ENCODE measurements at places on chromosomes 3 and 15. TPM values are rescaled to one million over a fixed set of nuclear protein-coding genes. Genes with fewer than 3 reads are reported as not detected.
A peak's percentile ranks its signal among the peaks of the same experiment; 100 is the strongest.

DNA sequence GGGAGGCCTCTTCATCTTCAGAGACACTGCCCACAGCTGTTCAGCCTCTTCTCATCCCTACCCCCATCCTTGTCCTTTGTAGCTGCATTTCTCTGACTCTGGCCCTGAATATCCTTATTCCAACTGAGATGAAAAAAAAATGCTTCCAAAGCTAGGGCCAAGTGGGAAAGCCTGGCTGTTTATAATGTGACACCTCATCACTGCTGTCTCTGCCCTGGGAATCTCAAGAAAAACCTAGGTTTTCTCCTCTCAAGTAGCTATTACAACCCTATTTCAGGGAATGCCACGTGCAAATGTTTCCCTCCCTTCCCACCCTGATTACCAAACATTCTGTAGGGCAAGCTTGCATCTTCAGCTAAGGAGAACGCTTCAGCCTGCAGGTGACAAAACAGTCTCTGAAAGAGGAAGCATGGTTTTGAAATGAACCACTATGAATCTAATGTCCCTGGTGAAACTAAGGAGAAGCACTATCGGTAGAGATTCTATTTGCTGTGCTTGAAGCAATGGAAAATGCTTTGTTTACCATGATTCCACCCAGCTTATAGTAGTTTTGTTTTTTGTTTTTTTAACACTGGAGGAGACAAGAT is 65.4 kb downstream of the USF3 start:
- H3K4me1 ChIP-seq, result peaks cover 75% of the 10 kb centered on the region
- H3K27me3 ChIP-seq, result 0 out of 3 replicates have a peak, but pooled peaks cover 9% of the 10 kb centered on the region
- no peak for DNase-seq
- H3K36me3 ChIP-seq, result no peaks in the 10 kb centered on the region
- H3K27ac ChIP-seq, result no peak overlapping the region
- peak overlapping the region; percentile 55 for H3K4me3 ChIP-seq

GRCh38 chr3:179929091-179929529 is 107.6 kb downstream of the PEX5L start:
- no peaks in the 10 kb centered on the region for H3K4me1 ChIP-seq
- DNase-seq, result peak; percentile 35
- H3K36me3 ChIP-seq, result no peaks in the 10 kb centered on the region
- no peak overlapping the region for H3K27ac ChIP-seq
- H3K27me3 ChIP-seq, result no peaks in the 10 kb centered on the region

- no peak overlapping the region for H3K27ac ChIP-seq
- no peaks in the 10 kb centered on the region for H3K4me1 ChIP-seq
- no peaks in the 10 kb centered on the region for H3K27me3 ChIP-seq
- no peak overlapping the region for H3K4me3 ChIP-seq
Measured at GRCh38 chr3:108376026-108376425, 79.7 kb downstream of the HHLA2 start.

- H3K27me3 ChIP-seq, result no peaks in the 10 kb centered on the region
- H3K27ac ChIP-seq, result no peak overlapping the region
- H3K4me1 ChIP-seq, result peaks cover 9% of the 10 kb centered on the region
Measured at GRCh38 chr3:126916546-126916945, 66.4 kb upstream of the PLXNA1 start.

GRCh38 chr3:123083383-123084124 is 16.7 kb downstream of the PDIA5 start:
- H3K36me3 ChIP-seq, result no peaks in the 10 kb centered on the region
- H3K4me1 ChIP-seq, result peaks cover 84% of the 10 kb centered on the region
- H3K27ac ChIP-seq, result peak overlapping the region; percentile 83
- H3K4me3 ChIP-seq, result no peak overlapping the region

- H3K27ac ChIP-seq, result no peak overlapping the region
- DNase-seq, result no peak
- peaks cover 68% of the 10 kb centered on the region for H3K4me1 ChIP-seq
Measured at GRCh38 chr3:190305406-190305805, 16.8 kb downstream of the CLDN1 start.

GRCh38 chr15:84962955-84963354 is 18.7 kb upstream of the PDE8A start:
- no peak overlapping the region for H3K27ac ChIP-seq
- no peaks in the 10 kb centered on the region for H3K27me3 ChIP-seq
- no peak overlapping the region for H3K4me3 ChIP-seq

- no peaks in the 10 kb centered on the region for H3K27me3 ChIP-seq
- H3K36me3 ChIP-seq, result peaks cover 91% of the 10 kb centered on the region
- H3K4me3 ChIP-seq, result no peak overlapping the region
- no peak overlapping the region for H3K27ac ChIP-seq
Measured at GRCh38 chr15:42728560-42728959, 8.4 kb downstream of the CDAN1 start.

DNA sequence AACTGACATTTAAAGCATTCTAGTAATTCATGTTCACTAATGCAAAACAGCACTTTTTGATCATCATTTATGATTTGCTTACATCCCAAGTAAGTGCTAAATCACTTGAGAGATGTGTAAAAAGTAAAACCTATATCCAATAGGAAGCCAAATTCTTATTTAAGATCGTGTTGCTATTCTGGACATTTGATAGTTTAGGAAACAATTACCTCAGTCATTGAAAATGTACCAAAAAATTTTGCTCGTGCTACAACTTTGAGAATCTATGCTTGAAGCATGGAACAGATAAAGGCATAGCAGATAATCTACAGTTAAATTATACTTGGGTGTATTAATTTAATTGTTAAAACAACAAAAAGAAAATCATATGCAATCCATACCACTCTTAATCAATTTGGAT is 571.6 kb upstream of the NR2F2 start:
- no peaks in the 10 kb centered on the region for H3K36me3 ChIP-seq
- no peak overlapping the region for H3K4me3 ChIP-seq
- no peaks in the 10 kb centered on the region for H3K27me3 ChIP-seq
- no peak for DNase-seq
- no peaks in the 10 kb centered on the region for H3K4me1 ChIP-seq
- H3K27ac ChIP-seq, result no peak overlapping the region

GRCh38 chr3:100075851-100076730 is 38.2 kb downstream of the FILIP1L start:
- no peaks in the 10 kb centered on the region for H3K36me3 ChIP-seq
- no peaks in the 10 kb centered on the region for H3K27me3 ChIP-seq
- peak overlapping the region; percentile 97 for H3K27ac ChIP-seq
- H3K4me1 ChIP-seq, result peaks cover 88% of the 10 kb centered on the region

DNA sequence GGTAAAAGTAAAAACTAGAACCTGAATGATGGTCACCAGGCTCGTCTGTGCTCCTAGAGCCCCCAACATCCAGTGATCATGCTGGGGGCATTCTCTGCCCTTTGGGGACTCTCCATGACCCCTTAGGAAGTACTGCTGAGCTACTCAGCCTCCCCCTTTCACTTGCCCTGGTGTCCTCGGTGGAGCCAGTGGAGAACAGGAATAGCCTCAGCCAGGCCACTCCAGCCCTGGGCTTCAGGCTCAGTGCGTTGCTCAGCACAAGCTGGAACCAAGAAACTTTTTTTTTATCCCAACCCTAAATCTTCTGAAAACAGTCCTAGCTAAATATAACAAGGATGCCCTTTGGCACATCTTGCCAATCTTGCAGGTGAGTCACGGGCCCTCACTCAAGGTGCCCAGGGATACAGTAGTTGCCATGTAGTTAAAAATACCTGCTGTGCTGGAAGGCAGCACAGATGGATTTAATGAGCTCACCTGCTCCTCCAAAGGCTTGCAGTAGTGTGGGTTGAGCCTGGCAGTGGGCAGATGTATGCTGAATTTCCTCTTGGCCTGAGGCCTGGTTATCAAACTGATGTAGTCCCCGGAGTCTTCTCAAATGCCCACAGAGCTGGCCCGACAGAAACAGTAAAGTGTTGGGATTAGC is 46.9 kb upstream of the TMEM158 start:
- H3K4me3 ChIP-seq, result no peak overlapping the region
- H3K36me3 ChIP-seq, result no peaks in the 10 kb centered on the region
- H3K27me3 ChIP-seq, result no peaks in the 10 kb centered on the region
- no peaks in the 10 kb centered on the region for H3K4me1 ChIP-seq
- H3K27ac ChIP-seq, result no peak overlapping the region
- no peak for DNase-seq

DNA sequence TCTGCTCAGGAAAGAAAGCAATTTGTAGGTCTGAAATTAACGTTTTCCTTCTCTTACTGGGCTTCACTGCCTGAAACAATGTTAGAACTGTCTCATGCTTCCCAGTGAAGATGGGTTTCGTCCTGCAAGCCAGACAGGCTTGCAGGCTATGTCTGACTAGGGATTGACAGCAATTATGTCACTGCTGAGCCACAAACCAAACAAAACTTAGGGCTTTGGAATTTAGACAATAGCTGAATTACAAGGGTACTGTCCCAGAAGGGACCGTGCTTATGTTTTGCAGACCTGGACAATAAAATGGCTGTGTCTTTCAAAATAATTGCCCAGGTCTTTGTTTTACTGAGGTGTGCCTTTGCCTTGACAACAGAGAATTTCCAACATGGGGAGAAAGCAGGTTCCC is 46.3 kb upstream of the CCDC80 start:
- no peaks in the 10 kb centered on the region for H3K27me3 ChIP-seq
- no peak overlapping the region for H3K27ac ChIP-seq
- H3K36me3 ChIP-seq, result no peaks in the 10 kb centered on the region

- no peak overlapping the region for H3K27ac ChIP-seq
- DNase-seq, result no peak
- no peak overlapping the region for H3K4me3 ChIP-seq
- peaks cover 45% of the 10 kb centered on the region for H3K4me1 ChIP-seq
- peaks cover 4% of the 10 kb centered on the region for H3K27me3 ChIP-seq
Measured at GRCh38 chr15:40325700-40326099, 2.2 kb downstream of the INAFM2 start.

- no peaks in the 10 kb centered on the region for H3K27me3 ChIP-seq
- H3K27ac ChIP-seq, result peak overlapping the region; percentile 71
- no peaks in the 10 kb centered on the region for H3K36me3 ChIP-seq
Measured at GRCh38 chr3:71063773-71064290, 519.7 kb downstream of the FOXP1 start.

DNA sequence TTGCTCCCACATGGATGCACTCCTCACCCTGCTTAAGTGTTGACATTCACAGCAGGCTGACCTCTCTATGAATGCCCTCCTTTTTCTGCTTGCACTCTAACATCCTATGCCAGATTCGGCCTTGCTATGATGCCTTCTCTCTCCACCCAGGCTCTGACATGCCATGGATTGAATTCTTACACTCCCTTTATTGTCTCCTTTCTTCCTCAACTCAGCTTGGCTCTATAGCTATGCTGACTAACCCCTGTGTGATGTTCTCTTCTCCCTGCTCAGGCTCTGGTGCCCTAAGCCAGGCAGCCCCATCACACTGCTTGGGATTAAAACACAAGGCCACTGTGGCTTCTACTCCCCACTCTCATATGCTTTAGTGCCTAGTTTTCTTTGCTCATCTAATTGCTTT is 563.7 kb downstream of the NSUN3 start:
- H3K4me3 ChIP-seq, result no peak overlapping the region
- H3K27ac ChIP-seq, result no peak overlapping the region
- no peaks in the 10 kb centered on the region for H3K27me3 ChIP-seq

DNA sequence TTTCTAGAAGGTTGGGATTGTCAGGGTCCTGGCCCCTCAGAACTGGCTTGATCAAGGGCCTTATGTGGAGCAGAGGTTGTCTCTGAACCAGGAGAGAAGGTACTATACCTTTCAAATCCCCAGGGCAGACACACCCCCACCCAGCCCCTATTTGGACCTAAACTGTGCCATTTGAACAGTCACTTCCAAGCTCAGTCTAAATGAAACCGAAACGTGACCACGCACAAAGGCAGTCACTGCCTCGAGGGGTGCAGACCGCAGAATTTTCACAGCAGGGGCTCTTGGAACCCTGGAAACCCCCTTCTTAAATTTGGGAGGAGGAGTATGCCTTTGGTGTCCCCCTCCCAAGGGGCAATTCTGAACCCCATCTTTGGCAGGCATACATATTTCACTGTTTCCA is 53.7 kb downstream of the GRIP2 start:
- H3K27me3 ChIP-seq, result no peaks in the 10 kb centered on the region
- H3K4me3 ChIP-seq, result no peak overlapping the region
- DNase-seq, result no peak
- H3K36me3 ChIP-seq, result peaks cover 11% of the 10 kb centered on the region

- H3K27me3 ChIP-seq, result no peaks in the 10 kb centered on the region
- no peak overlapping the region for H3K27ac ChIP-seq
- H3K4me3 ChIP-seq, result no peak overlapping the region
- no peak for DNase-seq
- H3K36me3 ChIP-seq, result no peaks in the 10 kb centered on the region
Measured at GRCh38 chr15:48466079-48466478, 134.8 kb downstream of the DUT start.

GRCh38 chr3:140577911-140578310 is 100.0 kb upstream of the TRIM42 start:
- no peak overlapping the region for H3K4me3 ChIP-seq

GRCh38 chr3:55923626-55924025 is 436.5 kb upstream of the WNT5A start:
- no peaks in the 10 kb centered on the region for H3K27me3 ChIP-seq
- H3K27ac ChIP-seq, result no peak overlapping the region
- H3K36me3 ChIP-seq, result no peaks in the 10 kb centered on the region
- H3K4me1 ChIP-seq, result no peaks in the 10 kb centered on the region

GRCh38 chr3:115384381-115384780 is 237.3 kb upstream of the ZBTB20 start:
- no peaks in the 10 kb centered on the region for H3K4me1 ChIP-seq
- H3K36me3 ChIP-seq, result no peaks in the 10 kb centered on the region
- no peak for DNase-seq
- no peak overlapping the region for H3K27ac ChIP-seq
- H3K4me3 ChIP-seq, result no peak overlapping the region
- H3K27me3 ChIP-seq, result no peaks in the 10 kb centered on the region

DNA sequence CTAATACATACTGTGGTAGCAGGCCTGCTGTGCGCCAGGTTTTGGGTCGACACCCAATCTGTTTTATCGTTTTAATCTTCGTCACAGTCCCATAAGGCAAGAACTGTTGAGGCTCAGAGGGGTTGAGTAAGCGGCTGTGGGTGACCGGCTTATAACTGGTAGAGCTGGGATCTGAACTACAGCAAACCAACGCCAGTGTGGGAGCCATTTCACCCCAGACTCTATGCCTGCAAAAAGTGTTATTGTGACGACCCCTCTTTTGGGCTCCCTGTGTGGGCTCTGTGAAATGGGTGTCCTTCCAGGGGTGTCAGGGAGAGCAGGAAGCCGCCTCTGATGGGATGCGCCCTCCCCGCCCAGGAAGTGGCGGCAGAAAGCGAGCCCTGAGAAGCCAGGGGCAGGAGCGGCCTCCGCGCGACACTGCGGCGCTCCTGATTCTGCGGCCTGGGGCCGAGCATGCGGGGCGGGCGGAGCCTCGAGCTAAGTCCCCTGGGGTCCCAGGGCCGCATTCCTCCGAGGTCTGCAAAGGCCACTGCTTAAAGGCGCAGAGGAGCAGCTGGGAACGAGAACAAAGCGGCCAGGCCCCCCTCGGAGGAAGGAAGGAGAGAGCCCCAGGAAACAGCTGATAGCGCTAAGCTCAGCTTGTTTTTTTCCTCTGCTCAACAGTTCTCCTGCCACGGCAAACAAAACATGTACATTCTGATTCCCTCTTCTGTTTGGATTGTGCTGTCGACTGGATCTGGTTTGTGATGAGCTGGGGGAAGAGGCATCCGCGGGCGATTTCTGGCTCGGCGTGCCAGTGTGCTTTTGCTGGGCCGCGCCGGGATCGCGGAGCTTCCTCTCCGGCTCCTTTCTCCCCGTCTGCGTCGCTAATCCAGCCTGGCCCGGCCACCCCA is 33.9 kb downstream of the GRK7 start:
- no peak for DNase-seq
- no peak overlapping the region for H3K27ac ChIP-seq
- peaks cover 24% of the 10 kb centered on the region for H3K4me1 ChIP-seq
- H3K36me3 ChIP-seq, result no peaks in the 10 kb centered on the region

TIMP4 gene
- 0.07 TPM for total RNA-seq

EFHB gene
- not detected for total RNA-seq

HAPLN3 gene
- total RNA-seq, result not detected

IL5RA gene
- not detected for total RNA-seq

STRA6 gene
- total RNA-seq, result 2.1 TPM

ZNF385D gene
- total RNA-seq, result not detected

MUC13 gene
- 0.04 TPM for total RNA-seq

GDPGP1 gene
- 5.0 TPM for total RNA-seq

BFSP2 gene
- total RNA-seq, result not detected

PODXL2 gene
- 25.1 TPM for total RNA-seq

All from HepG2 (cell line).